Muscle of leg (tissue), 16 donors: ENCODE measurements at places on chromosomes 11 and 22. TPM values are rescaled to one million over a fixed set of nuclear protein-coding genes. Genes with fewer than 3 reads are reported as not detected.

OR4C13 gene
- not detected for polyA plus RNA-seq

GRCh38 chr11:29756871-29757270 lies 260.0 kb downstream of the KCNA4 start:
- no peak for DNase-seq

- no peak for DNase-seq
These were observed 31.4 kb upstream of the ANKK1 start for GRCh38 chr11:113356203-113356602.

ACTN3 gene
- 41.7 TPM for polyA plus RNA-seq

- no peak for DNase-seq
These were observed 41.7 kb downstream of the PRDM11 start for GRCh38 chr11:45188127-45188526.

TNNT3 gene
- 7,174 TPM for polyA plus RNA-seq

GRCh38 chr11:15590132-15590531 lies 475.4 kb downstream of the INSC start:
- peak; percentile 71 for DNase-seq

CHRNA10 gene
- 4.9 TPM for polyA plus RNA-seq

GRCh38 chr11:103939694-103940093 lies 96.7 kb upstream of the DDI1 start:
- DNase-seq, result no peak

MPZL3 gene
- 0.63 TPM for polyA plus RNA-seq
